ENCODE measurements at places on chromosomes 6 and 20.

- no peak for DNase-seq
Observed at GRCh38 chr6:6003621-6004366, 2.9 kb downstream of the NRN1 start.

DNA sequence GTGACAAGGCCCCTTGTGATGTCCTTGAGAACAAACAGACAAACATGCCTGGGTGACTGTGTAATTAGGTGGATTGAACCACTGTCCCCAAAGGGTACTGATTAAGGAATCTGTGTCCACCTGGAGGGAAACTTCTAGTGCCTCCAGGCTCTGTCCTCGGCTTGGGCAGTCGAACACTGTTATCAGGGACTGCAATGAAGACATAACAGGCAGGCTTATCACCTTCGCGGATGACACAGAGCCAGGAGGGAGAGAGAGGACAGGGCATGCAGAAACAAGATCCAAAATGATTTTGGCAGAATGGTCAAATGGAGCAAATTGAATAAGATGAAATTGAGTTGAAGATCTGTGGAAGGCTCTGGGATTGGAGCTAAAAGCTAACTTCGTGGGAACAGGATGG is 60.9 kb upstream of the ZFAND3 start:
- DNase-seq: no peak

- no peak for DNase-seq
Observed at GRCh38 chr6:137810554-137811120, 56.4 kb upstream of the TNFAIP3 start.

DNA sequence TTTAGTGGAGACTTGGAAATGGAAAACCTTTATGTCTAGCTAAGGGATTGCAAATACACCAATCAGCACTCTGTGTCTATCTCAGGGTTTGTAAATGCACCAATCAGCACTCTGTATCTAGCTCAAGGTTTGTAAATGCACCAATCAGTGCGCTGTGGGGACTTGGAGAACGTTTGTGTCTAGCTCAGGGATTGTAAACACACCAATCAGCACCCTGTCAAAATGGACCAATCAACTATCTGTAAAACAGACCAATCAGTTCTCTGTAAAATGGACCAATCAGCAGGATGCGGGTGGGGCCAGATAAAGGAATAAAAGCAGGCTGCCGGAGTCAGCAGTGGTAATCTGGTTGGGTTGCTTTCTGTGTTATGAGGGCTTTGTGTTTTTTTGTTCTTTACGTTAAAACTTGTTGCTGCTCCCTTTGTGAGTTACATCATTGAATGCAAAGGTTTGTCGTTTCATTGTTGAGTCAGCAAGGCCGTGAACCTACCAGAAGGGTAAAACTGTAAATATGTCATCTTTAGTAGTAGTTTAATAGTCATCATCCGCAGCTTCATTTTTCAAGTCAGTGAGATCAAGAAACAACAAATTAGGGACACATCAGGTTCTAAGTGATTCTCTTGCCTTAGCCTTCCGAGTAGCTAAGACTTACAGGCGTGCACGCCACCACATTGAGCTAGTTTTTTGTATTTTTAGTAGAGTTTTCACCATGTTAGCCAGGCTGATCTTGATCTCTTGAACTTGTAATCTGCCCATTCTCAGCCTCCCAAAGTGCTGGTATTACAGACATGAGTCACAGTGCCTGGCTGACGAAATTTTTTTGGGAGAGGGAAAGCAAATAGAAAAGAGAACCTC is 22.7 kb upstream of the NUP153 start:
- no peak for DNase-seq

GRCh38 chr6:161048641-161049040 is 57.1 kb downstream of the MAP3K4 start:
- no peak for DNase-seq

GRCh38 chr6:11433860-11434259 is 103.7 kb upstream of the TMEM170B start:
- no peak for DNase-seq

- no peak for DNase-seq
Observed at GRCh38 chr6:136063096-136063495, 187.0 kb downstream of the MTFR2 start.

DNA sequence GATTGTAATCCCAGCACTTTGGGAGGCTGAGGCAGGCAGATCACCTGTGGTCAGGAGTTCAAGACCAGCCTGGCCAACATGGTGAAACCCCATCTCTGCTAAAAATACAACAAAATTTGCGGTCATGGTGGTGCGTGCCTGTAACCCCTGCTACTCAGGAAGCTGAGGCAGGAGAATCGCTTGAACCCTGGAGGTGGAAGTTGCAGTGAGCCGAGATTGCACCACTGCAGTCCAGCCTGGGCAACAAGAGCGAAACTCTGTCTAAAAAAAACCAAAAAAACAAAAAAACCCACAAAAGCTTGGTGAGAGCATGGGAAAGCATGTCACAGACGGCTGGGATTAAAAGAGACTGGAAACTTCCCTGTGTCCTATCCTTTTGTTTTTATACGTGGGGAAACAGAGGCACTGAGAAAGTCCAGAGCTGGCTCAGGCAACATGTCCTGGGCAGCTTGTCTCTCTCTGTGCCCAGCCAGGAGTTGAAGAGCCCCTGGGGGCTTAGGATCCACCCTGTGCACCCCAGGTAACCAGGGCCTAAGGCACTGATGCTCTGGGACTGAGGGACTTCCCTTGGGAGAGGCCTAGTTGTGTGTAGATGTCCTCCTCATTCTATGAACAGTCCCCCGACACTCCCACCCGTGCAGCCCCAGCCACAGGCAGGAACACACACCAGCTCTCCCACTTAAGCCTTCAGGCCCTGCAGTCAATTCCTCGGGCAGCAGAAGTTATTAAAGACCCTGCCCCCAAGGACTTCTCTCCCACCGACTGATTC is 16.0 kb downstream of the CD40 start:
- no peak for DNase-seq

- DNase-seq: no peak
Observed at GRCh38 chr6:3419624-3420272, 37.1 kb downstream of the SLC22A23 start.

- DNase-seq: no peak
Observed at GRCh38 chr6:44641344-44642031, 254.0 kb downstream of the CDC5L start.

DNA sequence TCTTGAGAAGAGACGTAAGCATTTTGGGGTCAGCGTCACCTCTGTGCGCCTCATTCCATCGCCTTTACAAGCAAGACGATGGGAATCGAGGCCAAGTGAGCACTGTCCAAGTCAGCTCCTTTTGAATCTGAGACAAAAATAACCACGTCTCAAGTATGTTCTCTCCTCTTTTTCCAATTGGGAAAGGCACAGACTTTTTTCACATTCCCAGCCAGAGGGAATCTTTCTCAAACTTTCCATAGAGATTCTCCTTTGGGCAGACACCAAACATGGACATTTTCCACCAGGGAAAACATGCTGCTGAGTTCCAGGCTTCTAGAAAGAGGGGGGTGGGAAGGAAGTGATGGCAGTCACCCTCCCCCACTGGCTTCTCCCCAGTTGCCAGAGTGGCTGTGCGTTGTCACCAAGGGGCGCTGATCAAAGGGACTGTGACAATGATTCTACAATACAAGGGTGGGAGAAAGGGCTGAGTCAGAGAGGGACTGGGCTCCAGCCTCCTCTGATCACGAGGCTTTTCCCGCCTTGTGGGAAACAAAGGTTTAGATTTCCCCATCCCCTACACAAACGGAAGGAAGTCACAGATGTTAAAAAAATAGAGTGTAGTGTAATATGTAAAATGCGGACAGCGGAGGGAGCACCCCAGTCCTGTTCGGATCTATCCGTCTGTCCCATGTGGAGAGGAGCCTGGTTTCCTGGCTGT is 281.9 kb upstream of the RNF24 start:
- DNase-seq: no peak

GRCh38 chr6:153121311-153121710 is 9.8 kb downstream of the RGS17 start:
- DNase-seq: no peak

DNA sequence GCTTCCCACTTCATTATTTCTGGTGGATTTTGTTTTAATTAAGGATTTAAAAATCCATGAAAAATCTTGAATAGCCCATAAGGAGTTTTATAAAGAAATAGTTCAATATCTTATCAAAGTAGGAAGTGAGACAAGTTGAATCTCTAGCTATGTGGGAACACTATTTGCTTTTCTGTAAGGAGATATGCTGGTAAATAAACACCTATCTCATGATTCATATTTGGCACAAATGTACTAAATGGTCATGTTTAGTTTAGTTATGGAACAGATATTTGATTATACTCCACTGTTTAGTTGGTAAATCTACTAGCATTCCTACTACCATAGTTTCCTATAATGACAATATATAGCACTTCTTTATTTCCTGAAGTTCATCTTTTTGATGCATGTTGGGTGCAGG is 239.9 kb upstream of the CEP162 start:
- DNase-seq: no peak

DNA sequence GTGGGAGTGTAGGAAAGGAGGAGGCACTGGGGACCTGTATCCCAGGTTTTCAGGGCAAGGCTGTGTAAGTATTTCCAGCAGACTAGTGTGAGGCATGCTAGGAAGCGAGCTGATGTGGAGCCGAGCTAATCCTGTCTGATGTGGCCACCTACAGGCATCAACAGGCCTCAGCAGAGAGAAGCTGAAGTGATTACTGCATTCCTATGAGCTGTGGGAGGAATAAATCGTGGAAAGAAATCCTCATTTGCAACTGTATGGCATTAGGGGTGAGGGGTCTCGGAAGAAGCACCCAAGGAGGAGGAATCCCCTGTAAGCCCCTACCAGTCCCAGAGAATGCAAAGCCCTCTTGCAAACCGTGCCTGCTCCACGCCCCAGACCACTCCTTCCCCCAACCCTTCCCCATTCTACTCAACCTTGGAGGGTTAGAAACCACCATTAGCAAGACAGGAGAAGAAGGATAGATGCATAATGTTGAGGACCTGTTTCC is 41.6 kb downstream of the C6orf15 start:
- DNase-seq: peak; percentile 29

DNA sequence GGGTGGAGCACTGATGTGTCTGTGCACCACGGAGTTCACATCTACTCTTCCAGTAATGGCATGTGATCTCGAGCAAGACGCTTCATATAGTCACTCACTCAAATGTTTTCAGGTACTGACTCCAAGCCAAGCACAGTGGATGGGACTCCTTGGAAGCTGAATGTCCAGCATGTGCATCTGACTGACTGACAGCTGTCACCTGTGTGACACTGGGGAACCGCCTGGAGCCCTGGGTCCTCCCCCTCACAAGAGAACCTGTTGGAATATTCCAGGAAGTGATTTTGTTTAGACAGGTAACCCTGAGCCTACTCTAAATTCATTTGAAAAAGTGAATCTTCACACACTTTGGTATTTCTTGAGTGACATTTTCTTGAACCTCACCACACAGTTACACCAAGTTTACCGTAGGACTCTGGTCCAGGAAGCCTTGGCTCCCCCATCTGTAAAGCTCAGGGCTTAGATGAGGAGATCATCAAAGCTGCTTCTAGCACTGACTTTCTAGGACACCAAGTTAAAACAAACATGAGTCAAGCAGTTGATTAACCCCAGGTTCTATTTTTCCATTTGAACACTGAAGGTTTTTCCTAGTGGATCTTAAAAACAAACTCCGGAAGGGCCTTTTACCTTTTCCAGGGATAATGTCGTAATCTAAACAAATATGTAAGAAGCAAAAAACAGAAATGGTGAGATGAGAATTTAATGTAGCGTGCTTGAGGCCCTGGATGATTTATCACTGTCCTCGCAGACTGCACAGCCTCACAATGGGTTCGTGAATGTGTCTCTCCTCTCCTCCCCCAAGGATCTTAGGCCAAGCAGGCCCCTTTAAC is 50.1 kb downstream of the EDN3 start:
- no peak for DNase-seq

DNA sequence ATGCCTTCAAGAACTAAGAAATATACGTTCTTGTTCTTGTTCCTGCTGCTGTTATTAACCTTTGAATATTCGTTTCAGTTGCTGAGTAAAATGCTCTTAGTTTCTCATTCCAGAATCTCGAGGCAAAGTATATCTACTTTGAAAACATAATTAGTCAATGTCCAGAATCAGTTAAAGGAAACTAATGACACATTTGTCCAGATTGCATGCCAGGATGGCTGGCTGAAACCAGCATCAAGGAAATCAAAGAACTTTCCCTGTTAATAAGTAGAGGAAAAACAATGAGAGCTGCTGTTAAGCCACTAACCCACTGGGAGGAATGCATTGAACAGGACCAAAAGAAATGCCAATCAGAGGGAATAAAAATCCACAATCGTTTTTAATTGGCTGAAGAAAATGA is 196.9 kb downstream of the ALDH8A1 start:
- no peak for DNase-seq

DNA sequence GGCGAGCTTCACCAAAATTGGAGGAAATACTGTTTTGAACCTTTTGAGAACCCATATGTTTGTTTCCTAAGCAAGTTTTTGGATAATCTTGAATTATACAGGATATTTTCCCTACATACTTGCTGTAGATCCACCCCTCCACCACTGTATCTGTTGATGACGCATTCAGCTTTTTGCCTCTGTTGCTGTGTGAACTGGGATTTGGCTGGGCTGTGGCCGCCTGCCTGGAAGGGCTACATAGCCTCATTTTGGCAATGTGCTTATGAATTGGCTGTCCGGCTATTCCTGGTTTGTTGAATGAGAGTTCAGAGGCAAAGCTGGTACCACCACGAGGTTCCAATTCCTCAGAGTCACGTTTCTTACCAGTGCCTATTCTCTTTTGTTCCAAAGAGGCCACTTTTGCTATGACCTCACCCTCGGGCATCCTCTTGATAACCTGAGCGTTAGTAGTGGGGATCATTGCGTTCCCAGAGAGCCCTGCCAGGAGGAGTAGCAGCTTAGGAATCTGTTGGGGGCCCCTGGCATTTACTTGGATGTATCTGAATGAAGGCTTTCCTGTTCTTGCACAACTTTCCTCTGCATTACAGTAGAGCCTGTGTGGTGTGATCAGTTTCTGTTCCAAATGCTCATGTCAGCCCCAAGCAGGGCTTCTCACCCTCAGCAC is 6.4 kb downstream of the FAM83D start:
- DNase-seq: no peak

DNA sequence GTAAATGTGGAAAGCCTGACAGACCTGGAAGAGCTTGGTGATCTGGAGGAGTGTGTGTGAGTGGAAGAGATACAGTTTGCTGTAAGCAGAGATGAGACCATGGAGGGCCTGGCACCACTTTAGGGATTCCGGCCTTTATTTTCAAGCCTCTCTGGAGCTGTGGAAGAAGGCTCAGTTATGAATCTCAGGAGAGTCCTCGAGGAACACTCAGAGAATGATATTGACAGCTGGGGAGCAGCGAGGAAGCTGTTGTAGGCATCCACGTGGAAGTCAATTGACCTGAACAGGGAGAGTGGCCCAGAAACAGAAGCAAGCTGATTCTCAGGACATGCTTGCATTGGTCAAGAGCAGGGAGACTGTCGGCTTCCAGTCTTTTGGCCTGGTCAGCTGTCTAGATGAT is 108.4 kb upstream of the FOXQ1 start:
- DNase-seq: no peak
